GM06990 (cell line): ENCODE measurements at places on chromosomes 2 and 18.

- DNase-seq: no peak
These were observed 222.9 kb upstream of the CDH2 start for GRCh38 chr18:28399781-28400362.

- no peak for DNase-seq
These were observed 144.2 kb downstream of the WDR7 start for GRCh38 chr18:56795381-56795780.

DNA sequence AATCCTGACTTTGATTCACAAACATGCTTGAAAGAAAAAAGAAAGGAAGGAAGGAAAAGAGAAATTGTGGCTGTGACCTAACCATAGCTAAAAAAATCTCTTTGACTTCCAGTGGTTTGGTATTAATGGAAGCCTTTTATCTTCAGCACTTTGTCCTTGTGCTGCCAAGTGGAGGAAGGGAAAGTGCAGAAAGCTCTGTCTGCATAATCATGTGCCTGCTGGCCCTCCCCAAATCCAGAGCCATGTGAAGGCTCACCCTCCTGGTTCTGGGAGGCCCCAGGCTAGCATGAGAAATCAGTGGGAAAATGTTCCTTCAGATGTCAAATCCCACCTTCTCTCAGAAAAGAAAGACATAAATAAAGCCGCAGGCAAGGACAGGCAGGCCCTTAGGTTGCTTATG is 48.3 kb upstream of the BMPR2 start:
- DNase-seq: no peak

GRCh38 chr2:127125821-127126220 is 18.9 kb upstream of the BIN1 start:
- DNase-seq: no peak

- no peak for DNase-seq
These were observed 76.7 kb upstream of the SALL3 start for GRCh38 chr18:78902795-78903435.

- no peak for DNase-seq
These were observed 94.7 kb upstream of the L3MBTL4 start for GRCh38 chr18:6509417-6509816.

DNA sequence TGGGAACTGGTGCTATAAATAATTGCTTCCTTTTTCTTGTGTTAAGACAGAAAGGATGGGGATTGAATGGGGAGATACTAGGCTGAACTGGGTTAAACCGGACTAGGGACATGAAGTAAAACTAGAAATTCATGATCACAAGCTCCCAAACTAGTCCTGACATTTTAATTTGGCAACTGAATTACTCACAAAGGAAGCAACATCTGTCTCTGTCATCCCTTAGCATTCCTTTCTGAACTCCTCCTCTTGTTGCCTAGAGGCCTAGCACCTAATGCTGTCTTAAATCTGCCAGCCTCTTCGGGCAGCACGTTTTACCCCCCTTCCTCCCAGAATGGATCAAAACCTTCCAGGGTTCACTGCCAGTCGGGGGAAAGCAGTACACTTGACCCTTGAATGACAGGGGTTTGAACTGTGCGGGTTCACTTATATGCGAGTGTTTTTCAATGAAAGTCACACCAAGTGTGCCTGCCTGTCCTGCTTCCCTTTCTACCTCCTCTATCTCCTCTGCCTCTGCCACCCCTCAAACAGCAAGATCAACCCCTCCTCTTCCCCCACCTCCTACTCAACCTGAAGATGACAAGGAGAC is 8.2 kb downstream of the KCTD1 start:
- no peak for DNase-seq

DNA sequence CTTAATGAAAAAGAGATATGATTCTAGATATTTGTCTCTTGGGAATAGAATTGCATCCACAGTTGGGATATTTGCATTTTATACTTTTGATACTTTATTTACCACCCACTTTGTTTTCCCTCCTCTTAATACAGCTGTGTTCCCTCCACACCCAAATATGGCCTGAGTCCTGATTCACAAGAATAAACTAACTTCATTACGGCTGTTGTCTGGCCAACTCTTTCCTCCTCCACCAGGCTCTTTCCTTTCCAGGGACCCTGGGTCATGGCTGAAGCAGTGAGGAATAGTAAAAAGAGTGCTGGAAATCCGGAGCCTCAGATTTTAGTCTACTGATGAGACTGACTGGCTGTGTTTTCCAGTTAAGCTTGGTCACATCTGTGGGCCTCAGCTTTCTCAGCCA is 48.4 kb upstream of the STAM2 start:
- DNase-seq: no peak

GRCh38 chr2:143768991-143769390 is 639.8 kb downstream of the ARHGAP15 start:
- DNase-seq: no peak

DNA sequence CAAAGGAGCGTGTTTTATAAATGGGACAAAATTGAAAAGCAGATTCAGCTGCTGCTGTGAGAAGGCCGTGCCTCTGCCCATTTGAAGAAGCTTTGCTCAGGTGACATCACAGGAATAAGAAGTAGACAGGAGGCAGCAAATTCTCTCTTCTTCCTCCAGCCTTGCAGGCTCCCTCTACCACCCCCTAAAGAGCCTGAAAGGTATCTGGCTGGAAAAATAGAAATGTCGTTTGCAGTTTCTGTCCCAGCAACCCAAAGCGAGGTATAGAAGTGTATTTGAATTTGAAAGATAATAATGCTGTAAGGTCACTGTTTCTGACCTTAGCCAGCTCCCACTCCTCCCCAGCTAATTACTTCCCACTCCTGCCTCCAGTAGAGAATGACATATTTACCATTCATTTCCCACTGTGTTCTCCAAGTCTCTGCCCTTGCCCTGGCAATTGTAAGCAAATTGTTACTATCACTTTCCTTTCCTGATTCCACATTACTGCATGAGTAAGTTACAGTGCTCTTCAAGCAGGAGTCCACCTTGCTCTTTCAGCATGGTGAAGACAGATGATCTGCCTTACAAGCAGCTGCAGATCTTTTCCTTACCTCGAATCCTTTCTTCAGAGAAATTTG is 56.8 kb upstream of the RASGRP3 start:
- DNase-seq: no peak

- no peak for DNase-seq
These were observed 34.9 kb downstream of the GPD2 start for GRCh38 chr2:156470975-156471583.

- DNase-seq: no peak
These were observed 64.1 kb downstream of the NRP2 start for GRCh38 chr2:205746420-205746785.

DNA sequence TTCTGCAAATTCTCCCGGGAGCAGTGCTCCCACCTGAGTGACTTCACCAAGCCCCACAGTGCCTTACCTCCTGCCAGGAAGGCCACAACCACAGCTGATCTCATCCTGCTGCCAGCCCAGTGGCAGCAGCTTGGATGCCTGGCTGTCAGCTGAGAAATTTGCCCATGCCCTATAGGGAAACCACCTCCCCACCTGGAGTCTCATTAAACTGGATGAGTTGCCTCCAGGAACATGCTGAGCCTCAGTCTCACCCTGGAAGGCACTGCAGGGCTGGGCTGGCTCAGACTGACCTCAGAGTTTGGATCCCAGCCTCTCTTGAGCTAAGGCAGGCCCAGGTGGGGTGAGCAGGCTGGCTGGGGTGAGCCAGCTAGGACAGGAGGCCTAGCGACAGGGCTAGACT is 23.3 kb downstream of the REEP1 start:
- DNase-seq: no peak

DNA sequence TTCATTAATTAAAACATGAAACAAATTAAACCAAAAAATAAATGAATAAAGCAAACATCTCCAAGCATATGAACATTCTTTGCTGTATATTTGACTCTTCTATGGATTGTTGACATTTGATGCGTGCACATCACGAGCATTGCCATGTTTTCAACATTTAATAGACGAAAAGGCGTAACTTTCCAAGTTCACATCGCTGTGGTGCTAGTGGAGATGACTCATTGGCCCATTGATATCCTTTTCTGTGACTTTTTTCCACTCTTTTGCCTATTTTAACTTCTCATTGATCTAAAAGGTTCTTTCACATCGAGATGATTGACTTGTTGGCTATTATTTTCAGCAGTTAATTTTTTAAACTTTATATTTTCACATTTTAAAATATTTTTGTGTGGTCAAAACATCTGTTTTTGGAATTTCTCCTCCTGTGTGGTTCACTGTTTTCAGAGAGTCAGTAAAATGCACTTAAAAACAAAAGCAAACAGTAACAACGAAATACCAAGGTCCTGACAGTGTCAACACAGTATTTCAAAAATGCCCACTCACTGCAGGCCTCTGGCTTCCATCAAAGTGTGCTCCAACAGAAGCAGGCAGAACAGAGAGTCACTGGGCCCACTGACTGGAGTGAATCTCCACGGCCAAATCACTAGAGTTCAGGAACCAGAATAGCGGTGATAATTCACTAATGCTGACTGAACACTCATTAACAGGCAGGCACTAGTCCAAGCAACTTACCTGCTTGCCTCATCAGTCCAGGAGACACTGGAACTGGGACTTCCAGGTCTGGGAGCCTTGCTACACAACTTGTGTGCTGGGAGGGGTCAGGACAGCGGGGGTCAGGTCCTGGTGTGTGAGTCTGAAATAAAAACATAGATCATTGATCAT is 372.2 kb upstream of the SMIM21 start:
- DNase-seq: no peak

DNA sequence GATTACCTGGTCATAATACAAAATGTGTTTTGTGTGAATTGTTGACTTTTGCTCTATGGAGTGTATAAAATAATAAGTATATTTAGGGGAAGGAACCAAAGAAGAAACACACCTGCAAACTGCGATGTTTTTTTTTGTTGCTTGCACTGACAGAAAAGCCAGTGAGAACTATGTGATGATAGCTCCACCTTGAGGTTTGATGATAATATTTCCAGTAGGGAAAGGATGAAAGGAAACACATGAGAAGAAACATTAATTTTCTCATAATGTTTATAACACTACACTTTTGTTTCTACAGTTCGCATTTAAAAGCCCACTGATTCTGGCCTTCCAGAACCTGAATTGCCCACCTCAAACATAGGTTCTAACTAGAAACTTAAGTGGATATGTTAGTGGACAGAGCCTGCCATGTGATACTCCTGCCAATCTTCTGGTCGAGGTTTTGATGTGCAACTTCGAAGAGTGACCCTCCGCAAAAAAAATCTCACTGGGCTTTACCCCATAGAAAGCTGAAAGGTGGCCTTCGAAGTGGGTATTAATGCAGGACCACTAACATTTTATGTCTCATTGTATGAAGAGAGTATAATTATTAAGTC is 476.4 kb upstream of the SPHKAP start:
- DNase-seq: no peak

DNA sequence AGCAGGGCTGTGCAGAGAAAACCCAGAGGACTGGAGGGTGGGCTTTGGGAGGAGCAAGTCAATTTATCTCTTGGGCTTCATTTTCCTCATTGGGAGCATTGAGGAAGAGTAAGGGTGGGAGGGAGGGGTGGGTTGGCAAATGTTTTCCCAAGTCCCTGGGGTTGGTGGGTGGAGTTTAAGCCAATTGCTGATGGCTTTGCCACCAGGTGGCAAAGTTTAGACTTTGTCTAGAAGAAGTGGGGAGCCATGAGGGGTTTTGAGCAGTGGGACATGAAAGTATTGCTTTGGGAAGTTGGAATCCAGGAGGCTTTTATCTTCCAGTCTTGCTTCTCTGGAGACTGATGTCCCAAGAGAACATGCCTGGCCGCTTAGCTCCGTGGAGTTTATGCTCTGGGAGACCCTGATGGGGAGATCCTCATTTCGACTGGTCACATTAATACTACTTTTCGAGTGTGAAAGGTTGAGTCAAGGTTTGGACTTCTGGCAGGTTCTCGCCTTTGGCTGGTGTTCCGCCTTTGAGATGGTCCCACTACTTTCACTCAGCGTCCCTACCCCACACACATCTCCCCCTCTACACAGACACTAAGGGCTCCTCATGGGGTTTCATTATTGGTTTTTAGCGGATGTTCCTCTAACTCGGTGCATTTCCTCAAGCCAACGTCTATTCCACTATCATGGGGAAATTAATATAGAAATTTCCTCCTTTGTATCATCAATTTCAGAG is 126.7 kb downstream of the PRKCE start:
- no peak for DNase-seq

DNA sequence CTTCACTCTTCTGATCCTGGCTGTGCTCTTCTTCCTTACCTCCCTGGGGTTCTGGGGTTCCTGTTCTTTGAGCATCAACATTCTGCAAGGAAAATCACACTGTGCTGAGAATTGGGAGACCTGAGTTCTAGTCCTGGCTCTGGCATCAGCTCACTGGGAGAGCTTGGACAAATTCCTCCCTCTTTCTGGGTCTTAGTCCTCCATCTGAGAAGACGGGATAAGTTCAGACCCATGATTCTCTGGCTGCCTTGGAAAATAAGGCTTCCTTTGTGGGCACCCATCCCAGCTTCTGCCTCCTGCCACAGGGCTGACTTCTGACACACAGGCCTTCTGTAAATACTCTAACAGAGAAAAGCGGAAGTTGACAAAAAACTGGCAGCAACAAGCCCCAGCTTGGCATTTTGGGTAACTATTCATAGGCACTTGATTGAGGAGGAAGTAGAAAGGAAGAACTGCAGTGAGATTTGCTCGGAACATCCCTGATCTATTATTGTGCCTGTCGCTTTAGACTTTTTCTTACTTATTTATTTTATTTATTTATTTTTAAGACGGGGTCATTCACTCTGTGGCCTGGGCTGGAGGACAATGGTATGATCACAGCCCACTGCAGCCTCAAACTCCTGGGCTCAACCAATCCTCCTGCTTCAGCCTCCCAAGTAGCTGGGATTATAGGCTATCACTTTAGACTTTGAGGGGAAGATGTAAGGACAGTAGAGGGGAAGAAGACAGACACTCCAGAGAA is 7.9 kb downstream of the PCBP1 start:
- DNase-seq: peak; percentile 66

DNA sequence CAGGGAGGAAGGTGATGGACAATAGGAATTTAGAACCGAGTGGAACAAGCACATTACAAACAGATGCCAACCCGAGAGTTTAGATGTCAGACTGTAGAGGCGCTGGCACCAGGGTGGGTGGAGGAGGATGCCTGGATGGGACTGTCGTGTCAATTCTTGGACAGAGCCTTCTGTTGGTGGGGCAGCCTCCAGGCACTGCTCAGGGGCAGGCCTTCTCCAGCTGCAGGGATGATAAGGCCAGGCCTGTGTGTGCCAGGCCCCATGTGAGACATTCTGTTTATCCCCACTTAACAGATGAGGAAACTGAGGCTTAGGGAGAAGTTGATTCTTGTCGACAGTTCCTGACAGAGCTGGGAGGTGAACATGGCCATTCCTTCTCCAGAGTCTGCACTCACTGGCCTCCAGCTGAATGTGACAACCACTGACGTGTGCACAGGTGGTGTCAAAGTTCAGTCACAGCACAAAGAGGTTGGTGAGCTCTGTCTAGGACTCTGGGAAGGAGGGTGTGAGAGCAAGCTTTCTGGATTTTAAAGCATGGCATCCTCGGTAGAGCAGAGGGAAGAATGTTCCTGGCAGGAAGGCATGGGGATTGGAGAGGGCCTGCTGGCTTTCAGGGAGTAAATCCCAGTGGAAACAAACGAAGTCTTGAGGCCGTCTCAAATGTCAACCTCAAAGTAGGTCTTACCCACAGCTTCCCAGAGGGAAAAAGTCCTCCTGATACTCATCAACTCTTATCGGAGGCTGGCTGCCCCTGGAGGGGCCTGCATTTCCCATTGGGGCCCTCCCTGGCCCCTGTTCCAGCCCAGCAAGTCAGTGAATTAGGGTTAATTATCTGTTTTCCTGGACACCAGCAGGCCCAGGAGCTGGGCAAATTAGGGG is 52.4 kb downstream of the GLI2 start:
- no peak for DNase-seq
